Left hindlimb (tissue), 1 donor: ENCODE measurements at places on chromosomes 1 and 21.
A peak's percentile ranks its signal among the peaks of the same experiment; 100 is the strongest.

DNA sequence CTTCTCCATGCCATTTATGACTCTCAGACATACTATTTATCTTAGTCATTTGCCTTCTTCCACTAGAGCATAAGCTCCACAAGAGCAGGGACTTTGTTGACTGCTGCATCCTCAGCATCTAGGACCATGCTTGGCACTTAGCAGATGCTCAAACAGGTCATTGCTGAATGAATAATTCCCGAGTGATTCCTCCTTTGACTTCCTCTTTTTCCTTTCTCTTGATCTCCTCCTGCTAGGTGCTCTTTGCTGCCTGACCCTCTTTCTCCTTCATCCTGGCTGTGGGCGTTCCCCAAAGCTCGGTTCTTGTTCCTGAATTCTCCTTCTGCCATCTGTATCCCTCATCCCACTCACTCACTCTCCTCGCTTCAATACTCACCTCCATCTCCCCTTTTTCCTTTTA, 23.5 kb downstream of the SYT6 start:
- DNase-seq, result no peak

DNA sequence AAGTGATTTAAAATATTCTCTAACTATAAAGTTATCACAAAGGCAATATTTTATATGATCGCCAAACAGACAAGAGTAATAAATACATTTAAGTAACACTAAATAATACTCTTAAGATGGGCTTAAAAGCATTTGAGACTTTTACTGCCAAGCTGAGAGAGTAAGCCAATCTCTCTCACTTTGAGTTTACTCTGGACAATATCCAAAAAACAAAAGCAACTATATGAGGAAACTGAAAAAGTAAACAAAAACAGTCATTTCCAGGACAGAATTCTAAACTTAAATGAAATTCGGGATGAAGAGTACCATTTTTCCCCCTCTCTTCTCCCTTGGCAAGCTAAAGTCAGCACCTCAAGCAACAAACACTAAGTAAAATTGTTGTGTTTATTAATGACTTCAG, 173.2 kb downstream of the COP1 start:
- DNase-seq, result no peak

- DNase-seq, result no peak
Measured at GRCh38 chr1:117638141-117638540, 32.3 kb downstream of the TENT5C start.

DNA sequence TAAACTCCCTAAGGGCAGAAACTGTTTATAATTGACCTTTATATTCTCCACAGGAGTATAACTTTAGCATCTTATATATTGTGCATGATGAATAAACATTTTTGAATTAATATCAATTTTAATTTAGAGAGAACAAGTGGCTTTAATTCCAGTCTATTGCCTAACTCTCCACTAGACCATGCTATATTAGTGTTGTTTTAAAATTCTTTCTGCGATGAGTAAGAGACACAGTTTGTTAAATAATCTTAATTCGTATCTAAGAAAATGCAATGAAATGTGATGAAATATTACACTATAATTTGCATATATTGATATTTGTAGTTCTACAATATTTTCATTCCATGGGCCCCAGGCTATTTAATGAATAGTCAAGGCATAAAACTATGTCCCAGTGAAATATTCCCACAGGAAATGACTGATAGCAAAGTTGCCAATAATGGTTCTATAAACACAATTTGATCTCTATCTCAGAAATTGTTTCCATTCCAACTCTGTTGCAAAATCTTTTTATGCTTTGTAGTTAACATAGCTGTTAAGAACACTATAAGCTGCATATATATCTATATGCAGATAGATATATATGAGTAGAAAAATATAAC, 2.9 kb upstream of the SYDE2 start:
- DNase-seq, result no peak

GRCh38 chr1:224435999-224436398, 1.4 kb upstream of the WDR26 start:
- no peak for DNase-seq

DNA sequence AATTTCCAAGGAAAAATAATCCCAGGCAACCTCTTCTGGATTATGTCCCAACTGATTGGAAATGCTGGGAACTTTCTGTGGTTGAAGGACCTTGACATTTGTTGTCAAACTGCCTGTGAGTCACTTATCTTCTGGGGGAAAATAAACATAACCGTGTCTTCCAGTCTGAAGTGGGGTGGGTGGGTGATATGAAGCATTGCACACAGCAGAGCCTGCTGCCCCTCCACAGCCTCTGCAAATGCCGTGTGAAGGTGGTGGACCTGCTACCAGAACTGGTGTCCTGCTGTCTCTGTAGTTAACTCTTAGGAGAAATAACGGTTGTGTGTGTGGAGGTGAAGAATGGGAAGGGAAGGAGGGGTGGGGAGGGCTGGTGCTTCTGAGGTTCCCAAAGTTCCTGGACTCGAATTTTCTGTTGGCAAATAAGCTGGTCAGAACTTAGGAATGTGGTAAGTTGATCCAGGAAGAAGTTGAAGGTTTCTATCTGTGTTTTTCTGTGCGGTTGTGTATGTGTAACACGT, 23.2 kb downstream of the GALNT2 start:
- DNase-seq, result no peak

GRCh38 chr21:44087426-44088400, 19.5 kb upstream of the PWP2 start:
- DNase-seq, result no peak

DNA sequence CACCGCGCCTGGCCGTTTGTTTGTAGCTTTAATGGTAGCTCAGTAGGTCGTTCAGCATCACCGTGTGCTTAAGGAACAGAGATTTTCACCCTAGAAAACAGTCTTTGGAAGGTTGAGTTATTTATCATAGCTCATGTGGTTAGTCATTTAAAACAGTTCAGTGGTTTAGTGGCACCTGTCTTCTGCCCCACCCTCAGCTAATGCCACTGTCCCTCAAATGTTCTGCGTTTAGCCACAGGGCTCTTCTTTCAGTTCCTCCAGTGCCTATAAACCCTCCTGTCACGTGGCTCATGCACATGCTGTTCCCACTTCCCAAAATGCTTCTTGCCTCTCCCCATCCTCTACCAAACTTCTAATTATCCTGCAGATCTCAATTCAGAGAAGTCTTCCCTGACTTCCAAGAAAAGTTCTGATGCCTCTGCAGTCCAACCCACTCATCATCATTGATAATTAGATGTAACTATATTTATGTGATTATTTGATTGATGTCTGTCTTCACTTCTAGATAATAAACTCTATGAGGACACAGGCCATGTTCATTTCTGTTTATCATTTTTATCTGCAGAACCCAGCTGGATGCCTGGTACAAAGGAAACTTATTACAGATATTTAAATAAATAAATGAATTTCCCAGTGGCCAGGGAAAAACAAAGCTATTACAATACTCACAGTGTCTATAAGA, 14.4 kb upstream of the DIPK1A start:
- no peak for DNase-seq

GRCh38 chr1:210230149-210230695, 2.4 kb upstream of the SERTAD4 start:
- no peak for DNase-seq

GRCh38 chr1:1817221-1817620, 39.0 kb upstream of the NADK start:
- no peak for DNase-seq

GRCh38 chr1:2529784-2530512, at the start of gene HES5:
Gene HES5 (minus strand): TSS chr1:2530263. CDS start chr1:2530164, 99 bp downstream.
- no peak for DNase-seq

GRCh38 chr1:197808880-197809279, 33.6 kb upstream of the DENND1B start:
- no peak for DNase-seq

GRCh38 chr1:44643721-44644334, 30.5 kb downstream of the TMEM53 start:
- no peak for DNase-seq

DNA sequence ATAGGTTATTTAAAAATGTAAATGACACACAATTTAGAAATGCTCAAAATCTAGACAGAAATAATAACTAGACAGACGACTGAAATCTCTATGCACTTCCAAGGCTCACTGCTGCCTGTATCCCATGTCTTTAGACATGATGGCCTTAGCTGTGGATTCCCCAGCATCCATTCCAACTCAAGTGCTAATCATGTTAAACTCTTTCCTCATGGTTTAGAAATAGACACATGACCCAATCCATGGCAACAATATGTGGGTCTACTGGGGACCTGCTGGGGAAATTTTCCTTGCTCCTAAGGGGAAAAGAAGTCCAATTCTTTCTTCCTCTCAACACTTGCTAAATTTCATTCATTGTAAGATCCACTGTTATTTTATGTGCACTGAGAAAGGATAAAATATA, 188.5 kb downstream of the SLC45A1 start:
- no peak for DNase-seq

DNA sequence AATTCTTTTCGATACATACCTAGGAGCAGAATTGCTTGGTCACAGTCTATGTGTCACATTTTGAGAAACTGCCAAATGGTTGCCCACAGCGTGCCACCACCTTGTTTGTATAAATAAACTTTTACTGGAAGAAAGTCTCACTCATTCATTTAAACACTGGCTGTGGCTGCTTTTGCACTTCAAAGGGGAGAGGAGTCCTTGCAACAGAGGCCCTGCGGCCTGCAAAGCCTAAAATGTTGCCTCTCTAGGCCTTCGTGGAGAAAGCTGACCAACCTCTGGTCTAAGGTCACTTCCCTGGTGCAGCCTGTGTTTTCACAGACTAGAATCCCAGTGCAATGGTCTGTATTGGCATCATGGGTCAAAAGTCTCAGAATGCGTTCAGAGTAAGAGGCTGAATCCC, 8.3 kb downstream of the RIPK4 start:
- DNase-seq, result no peak

- no peak for DNase-seq
Measured at GRCh38 chr1:88892357-88892877, 1.1 kb upstream of the GTF2B start.

GRCh38 chr1:149923626-149924025, 4.0 kb downstream of the SF3B4 start:
- no peak for DNase-seq

DNA sequence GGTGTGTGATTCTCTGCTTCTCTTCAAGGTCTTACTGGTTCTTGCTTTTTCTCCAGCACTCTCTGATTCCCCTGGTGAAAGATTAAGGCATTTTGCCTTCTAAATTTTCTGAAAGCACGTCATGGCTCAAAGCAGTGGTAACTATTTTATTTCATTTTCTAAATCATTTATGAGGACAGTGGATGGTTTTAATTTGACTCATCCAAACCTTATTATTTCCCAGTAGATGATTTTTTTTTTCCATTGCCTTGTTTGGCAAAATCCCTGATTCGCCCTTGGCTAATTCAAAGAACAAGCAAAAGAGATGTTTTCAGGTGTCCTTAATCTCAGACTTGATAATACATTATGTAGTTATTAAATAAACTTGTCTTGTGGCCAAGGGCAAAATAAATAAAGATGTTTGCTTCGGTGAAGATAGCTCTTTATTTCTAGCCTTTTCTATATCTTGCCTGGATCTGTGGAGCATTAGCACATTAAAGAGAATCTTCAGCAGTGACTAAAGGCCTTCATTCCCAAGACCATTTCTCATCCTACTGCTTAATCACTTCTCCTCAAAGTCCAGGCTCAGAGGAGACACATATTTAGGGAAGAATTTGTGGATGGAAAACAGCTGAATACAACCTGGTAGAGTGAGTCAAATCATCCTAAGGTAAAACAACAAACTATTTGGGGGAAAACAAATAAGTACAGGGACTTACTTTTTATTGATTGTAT, 359.8 kb downstream of the DUSP10 start:
- no peak for DNase-seq

DNA sequence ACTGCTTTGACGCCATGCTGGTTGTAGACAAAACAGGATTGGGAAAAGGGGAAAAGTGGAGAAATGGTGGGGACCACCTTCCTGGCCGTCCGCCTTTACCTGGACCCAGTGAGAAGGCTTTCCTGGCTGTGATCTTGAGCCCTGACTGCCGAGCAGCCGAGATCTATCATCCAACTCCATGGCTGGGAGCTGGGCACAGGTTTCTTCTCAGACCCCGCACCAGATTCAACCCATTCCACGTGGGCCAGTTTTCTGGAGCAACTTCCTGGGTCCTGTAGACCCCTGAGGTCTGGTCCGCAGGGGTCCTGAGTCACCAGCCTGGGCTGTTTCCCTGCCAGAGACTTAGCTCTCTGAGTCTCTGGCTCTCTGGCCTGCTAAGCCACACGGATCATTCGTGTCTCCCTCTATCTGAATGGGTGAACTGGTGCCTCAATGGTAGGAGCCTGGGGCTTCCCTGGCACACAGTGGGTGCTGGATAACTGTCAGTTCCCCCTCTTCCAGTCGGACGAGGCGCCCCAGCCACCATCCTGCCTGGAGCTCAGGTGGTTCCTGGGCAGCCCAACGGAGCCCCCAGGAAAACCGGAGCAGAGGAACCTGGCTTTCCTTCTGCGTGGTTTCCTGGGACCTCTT, 4.5 kb upstream of the NPHP4 start:
- peak; percentile 16 for DNase-seq

- no peak for DNase-seq
Measured at GRCh38 chr1:99465176-99465900, 180.6 kb upstream of the PALMD start.

- DNase-seq, result no peak
Measured at GRCh38 chr1:186923486-186923885, 94.7 kb downstream of the PLA2G4A start.

DNA sequence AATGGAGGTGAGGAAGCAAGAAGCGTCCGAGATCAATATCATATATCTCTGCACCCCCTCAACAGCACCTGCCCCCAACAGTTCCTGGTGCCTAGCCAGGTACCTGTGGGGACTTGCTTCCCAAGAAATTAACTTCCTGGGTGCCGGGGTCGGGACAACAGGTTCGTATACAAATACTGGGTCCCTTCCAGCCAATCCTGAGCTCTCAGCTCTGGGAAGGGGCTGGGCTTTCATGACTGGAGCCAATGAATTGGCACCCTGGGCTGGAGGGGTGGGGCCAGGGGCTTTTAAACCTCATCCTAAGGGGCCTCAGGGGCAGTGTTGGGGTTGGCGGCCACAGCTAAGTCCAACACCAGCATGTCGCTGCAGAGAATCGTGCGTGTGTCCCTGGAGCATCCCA, at the start of gene PADI3:
Gene PADI3, plus strand, starts transcription at position 318 of the 400 bp plus-strand sequence. Its CDS starts 40 bp downstream, at position 358.
- DNase-seq, result no peak

GRCh38 chr1:31336687-31337467, 36.0 kb downstream of the FABP3 start:
- no peak for DNase-seq

- peak; percentile 65 for DNase-seq
Measured at GRCh38 chr1:174021591-174022079, 522 bp downstream of the RC3H1 start.

DNA sequence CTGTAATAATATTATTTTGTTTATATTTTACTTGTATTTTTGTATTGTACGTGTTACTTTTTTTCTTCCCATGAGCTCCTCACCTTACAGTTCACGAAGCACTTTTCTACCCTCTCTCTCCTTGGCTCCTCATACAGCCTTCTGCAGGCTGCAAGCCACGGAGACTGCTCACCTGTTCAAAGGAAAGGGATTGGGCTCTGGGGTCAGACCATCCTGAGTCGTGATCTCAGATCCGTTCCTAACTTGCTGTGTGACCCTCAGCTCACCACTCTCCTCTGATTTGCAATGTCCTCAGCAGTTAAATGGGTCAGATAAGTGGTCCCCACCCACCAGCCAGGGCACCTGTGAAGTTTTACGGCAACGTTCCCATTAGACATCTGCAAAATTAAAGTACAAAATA, 54.1 kb downstream of the VWA5B1 start:
- DNase-seq, result no peak
